ENCODE measurements at places on chromosomes 11 and 22. TPM values are rescaled to one million over a fixed set of nuclear protein-coding genes. Genes with fewer than 3 reads are reported as not detected.

The TMEM151A gene
- total RNA-seq, result 0.31 TPM

The GGTLC2 gene
- not detected for total RNA-seq

The SMTNL1 gene
- not detected for total RNA-seq

The OR4D5 gene
- total RNA-seq, result not detected

The PHETA2 gene
- total RNA-seq, result 0.22 TPM

The KDM2A gene
- total RNA-seq, result 431 TPM

The OR52I2 gene
- total RNA-seq, result not detected

The PLAAT2 gene
- total RNA-seq, result not detected

The USP2 gene
- total RNA-seq, result 5.9 TPM

The MS4A6A gene
- total RNA-seq, result not detected

The CHCHD10 gene
- 40.7 TPM for total RNA-seq

The FGF4 gene
- total RNA-seq, result not detected

The PRR5L gene
- total RNA-seq, result 7.4 TPM

The GTSE1 gene
- total RNA-seq, result 0.19 TPM

Data from CD8-positive, alpha-beta T cell (primary cell).